GM12892 (cell line): ENCODE measurements at places on chromosomes 11 and 22.
A peak's percentile ranks its signal among the peaks of the same experiment; 100 is the strongest.

GRCh38 chr11:67163006-67163405 is 43.9 kb downstream of the KDM2A start:
- DNase-seq, result no peak

GRCh38 chr22:37258753-37259401 is 14.8 kb upstream of the RAC2 start:
- no peak for DNase-seq

- no peak for DNase-seq
Measured at GRCh38 chr22:30291058-30291892, 2.0 kb upstream of the CASTOR1 start.

- DNase-seq, result no peak
Measured at GRCh38 chr11:35242412-35243242, 103.7 kb downstream of the CD44 start.

DNA sequence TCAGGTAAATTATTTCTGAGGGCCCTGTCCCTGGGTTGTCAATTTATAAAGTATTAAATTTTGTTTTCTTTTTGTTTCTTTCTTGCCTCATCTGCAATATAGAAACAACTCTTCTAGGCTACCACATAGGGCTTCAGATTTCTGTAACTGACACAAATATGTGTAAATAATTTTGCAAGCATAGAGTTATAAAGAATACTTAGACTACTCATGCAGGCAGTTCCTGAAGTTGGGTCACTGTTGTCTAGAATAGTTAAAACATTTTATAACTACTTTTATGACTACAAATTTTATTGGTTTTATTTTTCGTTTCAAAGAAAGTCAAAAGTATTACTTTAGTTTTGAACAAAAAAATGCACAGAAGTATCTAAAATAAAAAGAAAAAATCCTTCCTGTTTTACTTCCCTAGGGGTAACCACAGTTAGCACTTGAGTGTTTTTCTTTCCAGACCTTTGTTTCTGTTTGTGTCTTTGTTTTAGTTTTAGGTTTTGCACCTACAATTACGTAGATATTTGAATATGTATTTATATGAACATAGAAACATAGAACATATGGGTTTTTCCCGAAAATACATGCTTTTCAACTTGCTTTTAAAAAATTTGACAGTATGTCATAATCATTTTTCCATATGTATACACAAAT is 12.4 kb upstream of the TMEM123 start:
- DNase-seq, result no peak

- no peak for DNase-seq
Measured at GRCh38 chr11:66920978-66921784, 37.0 kb downstream of the PC start.

DNA sequence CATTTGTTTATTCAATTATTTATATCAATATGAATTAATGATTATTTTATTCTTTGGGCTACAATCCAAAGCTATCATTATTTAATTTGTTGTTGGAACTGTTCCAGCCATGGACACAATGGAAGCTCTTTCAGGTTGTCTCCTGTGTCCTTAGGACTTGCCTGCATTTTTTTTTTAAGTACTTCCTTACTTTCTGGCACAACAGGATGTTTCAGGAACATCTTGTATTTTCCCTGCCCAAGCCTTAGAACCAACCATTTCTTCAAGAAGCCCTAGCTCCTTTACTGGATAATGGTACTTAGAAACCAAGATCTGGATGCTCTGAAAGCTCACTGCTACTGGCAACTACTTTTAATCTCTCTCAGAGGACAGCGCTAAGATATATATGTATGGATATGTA is 57.8 kb upstream of the CLNS1A start:
- DNase-seq, result no peak

GRCh38 chr11:111726301-111726713 is 39.9 kb downstream of the PPP2R1B start:
- no peak for DNase-seq

GRCh38 chr11:6646576-6646917 is 9.1 kb downstream of the DCHS1 start:
- DNase-seq, result no peak

DNA sequence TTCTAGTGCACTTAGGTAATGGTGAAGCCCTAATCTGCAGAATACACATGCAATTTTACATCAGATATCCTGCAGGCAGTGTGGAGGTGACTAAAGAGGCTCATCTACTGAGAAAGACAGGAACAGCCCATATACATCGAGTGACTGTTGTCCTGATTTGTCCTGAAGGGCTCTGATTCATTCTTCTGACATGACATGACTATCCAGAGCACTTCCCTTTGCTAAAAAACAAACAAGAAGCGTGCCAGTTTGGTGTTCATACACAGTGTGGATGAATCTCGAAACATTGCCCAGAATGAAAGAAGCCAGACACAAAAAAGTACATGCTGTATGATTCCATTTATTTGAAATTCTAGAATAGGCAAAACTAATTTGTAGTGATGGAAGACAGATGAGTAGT is 48.0 kb upstream of the AMPD3 start:
- no peak for DNase-seq

DNA sequence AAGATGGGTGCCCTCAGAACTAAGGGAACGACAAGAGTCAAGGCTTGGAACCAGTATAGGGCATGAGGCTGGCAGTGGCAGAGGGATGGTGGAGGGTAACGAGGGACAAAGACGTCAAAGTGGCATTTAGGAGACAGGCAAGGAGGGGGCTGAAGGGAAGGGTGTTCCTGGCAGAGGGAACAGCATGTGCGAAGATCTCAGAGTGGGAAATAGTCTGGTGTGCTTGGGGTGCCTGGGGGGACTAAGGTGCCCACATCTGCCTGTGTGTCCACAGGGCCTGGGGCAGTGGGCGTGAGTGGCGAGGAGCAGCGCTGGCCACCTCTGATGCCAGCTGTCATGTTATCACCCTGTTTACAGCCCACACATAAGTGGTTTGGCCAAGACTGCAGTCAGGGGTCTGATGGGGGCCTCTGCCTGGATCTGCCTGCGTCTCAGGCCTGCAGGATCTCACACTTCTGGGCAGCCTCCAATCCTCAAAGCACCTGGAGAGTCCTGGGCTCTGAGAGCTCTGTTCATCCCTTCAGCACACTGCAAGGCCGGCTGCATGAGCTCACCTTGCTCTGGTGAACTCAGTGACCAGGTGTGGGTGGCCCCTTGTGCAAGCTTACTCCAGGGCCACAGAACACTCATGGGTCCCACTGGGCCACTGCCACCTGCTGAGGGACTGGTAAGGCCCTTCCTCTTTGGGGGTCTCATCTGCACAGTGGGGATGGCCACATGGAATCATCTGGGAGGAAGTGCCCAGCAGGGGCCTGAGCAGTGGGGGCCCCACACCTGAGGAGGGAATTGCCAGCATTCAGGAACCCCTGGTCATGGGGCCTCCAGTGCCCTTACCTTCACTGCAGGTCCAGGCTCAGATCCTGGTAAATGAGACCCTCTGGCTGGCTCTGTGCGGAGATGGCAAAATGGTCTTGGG is 89.7 kb upstream of the SHISAL1 start:
- no peak for DNase-seq

DNA sequence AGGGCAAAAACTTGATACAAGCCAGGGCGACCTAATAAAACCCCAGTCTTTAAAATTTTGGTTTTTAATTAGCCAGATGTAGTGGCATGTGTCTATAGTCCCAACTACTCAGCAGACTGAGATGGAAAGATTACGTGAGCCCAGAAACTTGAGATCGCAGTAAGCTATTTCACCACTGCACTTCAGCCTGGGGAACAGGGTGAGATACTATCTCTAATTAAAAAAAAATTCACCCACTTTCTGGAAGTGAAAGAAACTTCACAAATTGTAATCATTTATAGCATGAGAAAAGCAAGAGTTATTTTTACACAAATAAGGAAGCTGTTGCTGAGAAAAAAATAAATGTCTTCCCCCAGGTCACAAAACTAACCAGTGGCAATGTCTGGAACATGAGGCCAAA is 882 bp upstream of the GLYATL2 start:
- DNase-seq, result no peak

- DNase-seq, result no peak
Measured at GRCh38 chr22:46115755-46116490, 34.4 kb upstream of the PPARA start.

- DNase-seq, result no peak
Measured at GRCh38 chr11:16958833-16959232, 55.4 kb downstream of the PLEKHA7 start.

- DNase-seq, result no peak
Measured at GRCh38 chr11:117223741-117224689, 7.9 kb downstream of the PCSK7 start.

- no peak for DNase-seq
Measured at GRCh38 chr11:1109918-1110705, 35.4 kb downstream of the MUC2 start.

GRCh38 chr11:70735976-70736375 is 337.6 kb downstream of the CTTN start:
- DNase-seq, result no peak

DNA sequence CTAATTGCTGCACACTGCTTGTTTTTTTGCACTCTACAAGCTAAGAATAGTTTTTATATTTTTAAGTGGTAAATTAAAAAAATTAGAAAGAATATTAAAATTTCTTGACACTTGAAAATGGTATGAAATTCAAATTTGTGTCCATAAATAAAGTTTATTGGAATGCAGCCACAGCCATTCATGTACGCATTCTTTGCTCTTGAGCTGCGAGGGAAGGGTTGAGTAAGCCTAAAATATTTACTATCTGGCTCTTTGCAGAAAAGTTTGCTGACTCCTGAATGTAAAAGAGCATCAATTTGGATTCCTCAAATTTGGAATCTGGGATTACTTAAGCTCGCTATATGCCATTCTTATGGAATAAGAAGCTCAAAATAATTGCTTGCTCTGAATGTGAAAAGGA is 3.4 kb upstream of the ADAMTS8 start:
- no peak for DNase-seq

GRCh38 chr22:44206330-44206645 is 25.6 kb downstream of the PARVG start:
- no peak for DNase-seq

DNA sequence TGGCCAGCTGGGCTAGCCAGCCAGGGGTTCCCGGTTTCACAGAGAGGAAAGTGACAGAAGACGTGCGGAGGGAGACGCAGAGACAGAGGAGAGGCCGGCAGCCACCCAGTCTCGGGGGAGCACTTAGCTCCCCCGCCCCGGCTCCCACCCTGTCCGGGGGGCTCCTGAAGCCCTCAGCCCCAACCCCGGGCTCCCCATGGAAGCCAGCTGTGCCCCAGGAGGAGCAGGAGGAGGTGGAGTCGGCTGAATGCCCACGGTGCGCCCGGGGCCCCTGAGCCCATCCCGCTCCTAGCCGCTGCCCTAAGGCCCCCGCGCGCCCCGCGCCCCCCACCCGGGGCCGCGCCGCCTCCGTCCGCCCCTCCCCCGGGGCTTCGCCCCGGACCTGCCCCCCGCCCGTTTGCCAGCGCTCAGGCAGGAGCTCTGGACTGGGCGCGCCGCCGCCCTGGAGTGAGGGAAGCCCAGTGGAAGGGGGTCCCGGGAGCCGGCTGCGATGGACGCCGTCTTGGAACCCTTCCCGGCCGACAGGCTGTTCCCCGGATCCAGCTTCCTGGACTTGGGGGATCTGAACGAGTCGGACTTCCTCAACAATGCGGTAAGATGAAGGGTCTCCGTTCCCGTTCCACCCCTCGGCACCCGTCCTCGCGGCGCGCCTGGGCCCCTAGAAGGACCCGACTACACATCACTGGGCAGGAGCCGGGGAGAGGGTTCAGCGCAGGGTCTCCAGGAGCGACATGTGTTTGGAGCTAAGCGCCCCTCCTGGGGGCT is at the start of gene CREB3L1:
Gene CREB3L1 (plus strand): TSS at position 41 of the 765 bp plus-strand sequence. CDS start 450 bp downstream, at position 491.
- DNase-seq, result peak; percentile 58

GRCh38 chr11:128330203-128330602 is 257.2 kb downstream of the ETS1 start:
- DNase-seq, result no peak

DNA sequence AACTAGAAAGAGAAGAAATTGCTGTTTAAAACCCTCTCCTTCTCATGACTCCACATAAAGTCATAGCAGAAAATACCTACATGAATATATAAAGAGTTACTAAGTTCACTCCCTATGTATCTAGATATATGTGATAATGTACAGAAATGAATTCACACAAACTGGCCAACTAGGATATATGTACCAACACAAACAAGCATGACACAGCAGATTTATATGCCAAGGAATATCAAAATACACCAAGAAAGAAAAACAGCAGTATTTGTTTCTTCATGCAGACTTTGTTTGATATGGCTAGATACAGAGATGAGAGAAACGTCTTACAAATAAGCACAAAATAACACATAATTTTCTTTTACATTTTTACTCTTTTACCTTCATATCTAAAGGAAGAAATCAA is 1.8 kb downstream of the OR51G1 start:
- no peak for DNase-seq

DNA sequence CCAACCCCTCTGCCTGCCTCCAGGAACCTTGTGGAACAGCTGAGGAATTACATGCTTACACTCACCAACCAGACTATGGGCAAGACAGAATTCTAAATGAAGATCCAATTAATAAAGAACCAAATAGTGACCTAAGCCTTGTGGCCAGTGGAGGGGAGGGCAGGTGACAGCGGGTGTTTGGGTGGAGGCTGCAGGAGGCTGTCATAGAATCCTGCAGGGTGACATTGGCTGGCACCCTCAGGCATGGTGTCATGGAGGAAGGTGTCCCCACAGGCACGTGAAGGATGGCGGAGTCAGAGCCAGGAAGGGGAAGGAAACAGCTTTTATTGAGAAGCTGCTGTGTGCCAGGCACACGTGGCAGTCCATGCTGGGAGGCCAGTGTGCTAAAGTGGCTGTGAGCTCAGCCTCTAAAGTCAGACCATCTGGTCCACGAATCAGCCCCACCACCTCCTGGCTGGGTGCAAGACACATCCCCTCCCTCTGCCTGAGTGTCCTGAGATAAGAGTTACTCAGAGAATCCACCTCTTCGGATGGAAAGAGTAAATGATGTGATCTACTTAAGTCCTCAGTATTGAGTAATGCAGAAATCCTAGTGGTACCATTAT is 8.7 kb downstream of the MYO18B start:
- DNase-seq, result no peak

- no peak for DNase-seq
Measured at GRCh38 chr22:49850021-49850911, 3.4 kb upstream of the ZBED4 start.

DNA sequence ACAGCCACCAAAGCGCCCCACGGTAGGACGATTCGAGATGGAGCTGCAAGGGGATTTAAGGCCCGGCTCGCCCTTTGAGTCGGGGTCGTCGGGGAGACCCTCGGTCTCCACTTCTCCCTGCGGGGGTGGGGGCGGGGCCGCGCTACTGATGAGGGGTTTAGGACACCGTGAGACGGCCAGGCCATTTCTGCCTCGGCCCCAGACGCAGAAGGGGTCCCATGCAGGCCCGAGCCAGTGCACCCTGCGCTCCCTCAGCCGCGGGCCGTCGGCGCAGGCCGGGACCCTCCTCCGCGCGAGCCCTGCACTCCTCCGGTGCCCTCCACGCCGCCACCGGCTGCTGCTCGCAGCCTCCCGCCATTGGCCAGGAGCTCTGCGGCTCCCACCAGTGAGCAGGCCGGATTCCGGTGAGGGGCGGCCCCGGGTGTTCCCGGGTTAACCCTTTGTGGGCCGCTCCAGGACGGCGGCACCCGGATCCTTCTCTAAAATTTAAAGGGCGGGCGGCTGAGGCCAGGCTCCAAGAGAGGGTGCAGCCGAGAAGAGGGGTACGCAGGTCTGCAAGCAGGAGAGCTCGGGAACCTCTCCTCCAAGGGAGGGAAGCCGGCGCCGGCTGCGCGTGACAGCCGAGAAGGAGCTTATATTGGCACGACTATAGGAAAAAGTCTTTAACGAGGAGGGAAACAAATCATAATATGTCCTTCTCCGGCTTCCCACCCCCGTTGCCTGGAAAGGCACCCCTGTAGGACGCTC is 18.0 kb downstream of the CREB3L1 start:
- peak; percentile 76 for DNase-seq

- DNase-seq, result no peak
Measured at GRCh38 chr11:114310095-114310494, 13.9 kb downstream of the NNMT start.
